D341Med (cell line): ENCODE measurements at places on chromosomes 7 and 10.

DNA sequence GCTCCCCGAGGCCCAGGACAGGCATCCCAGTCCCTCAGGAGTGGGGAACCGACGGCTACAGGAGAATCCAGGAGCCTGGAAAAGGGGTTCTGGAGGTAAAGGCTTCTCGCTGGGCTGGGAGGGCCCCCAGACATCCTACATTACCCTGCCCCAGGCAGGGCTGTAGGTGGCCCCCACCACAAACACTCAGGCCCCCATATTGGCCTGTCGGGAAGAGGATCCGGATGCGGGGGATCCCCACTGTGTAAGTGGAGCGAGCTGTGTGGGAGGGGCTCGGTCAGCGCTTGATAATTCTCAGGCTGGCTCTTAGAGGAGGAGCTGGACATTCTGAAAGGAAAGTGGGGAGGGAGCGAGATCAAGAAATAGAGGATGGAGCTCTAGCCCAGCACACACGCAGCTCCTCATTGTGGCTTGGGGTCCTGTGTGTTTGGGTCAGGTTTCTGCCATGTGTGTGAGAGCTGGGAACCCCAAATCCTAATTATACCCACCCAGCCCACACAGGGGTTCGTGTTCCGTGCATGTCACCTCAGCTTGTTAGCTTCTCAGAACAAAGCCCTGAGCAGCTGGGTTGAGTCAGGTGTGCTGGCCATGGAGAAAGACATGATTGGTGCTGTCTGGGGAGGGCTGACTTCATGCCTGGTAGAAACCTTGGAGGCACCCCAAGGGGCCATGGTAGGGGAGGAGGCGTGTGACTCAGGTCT is 49.4 kb downstream of the ZNF467 start:
- DNase-seq: no peak

DNA sequence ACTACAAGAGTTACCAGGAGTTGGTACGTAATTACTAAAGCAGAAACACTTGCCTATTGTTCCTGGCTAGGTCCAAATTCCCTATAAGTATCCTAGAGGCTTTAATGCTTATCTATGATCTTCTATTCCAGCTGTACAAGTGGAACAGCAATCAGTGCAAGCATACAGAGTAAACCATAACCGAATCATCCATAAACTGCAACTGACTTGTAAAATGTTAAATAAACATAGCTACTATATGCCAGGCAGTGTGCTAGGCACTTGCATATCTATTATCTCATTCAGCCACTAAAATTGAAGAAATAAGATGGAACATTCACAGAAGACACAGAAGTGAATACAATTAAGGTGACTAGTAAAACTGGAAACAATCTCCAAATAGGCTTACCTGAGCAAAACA is 55.7 kb downstream of the IRF5 start:
- no peak for DNase-seq

GRCh38 chr10:17685233-17685840 is 41.4 kb downstream of the STAM start:
- DNase-seq: no peak

DNA sequence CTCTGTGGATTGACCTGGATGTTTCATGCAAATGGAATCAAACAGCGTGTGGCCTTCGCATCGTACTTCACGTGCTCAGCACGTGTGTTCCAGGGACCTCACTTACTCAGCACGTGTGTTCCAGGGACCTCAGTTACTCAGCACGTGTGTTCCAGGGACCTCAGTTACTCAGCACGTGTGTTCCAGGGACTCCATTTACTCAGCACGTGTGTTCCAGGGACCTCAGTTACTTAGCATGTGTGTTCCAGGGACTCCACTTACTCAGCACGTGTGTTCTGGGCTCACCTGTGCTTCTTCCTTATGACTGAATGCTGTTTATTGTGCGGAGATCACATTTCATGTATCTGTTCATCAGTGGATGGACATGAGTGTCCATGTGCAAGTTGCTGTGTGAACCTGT is 22.0 kb downstream of the INPP5A start:
- no peak for DNase-seq

DNA sequence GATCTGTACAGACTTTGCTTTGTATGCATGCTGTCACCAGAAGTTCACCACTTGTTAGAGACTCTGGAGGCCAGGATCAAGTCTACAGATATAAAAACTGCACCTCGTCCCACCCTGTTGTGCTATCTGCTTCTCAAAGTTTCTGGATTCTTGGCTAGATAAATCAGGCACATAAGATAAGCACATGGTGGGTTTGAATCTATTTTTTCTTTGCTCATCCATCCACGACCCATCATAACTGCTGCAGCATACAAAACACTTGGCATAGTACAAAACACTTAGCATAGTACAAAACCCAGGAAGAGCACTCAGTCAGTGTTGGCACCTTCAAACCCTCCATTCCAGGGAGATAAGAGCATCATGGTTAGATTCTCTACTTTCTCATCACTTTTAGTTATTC is 42.4 kb upstream of the ANKRD1 start:
- DNase-seq: no peak

- no peak for DNase-seq
Observed at GRCh38 chr10:12811826-12812225, 189.7 kb downstream of the CCDC3 start.

GRCh38 chr7:2809903-2810625 is 34.0 kb downstream of the GNA12 start:
- no peak for DNase-seq

DNA sequence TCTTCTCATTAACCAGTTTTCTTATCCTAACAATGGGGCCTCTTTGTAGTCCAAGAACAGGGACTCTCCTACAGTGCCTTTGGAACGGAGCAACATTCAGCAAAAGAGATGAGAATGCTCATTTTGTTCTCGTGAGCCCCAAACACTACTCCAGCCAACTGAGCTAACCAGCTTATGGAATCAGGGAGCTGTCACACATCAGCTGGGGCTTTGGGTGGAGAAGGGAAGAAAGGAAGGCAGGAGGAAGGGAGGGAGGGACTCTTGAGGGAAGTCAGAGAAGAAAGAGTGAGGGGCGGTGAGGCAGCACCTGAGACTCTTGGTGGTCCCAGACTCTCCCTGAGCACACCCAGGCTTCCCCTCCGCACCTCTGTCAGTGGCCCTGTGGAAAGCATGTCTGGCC is 123.1 kb downstream of the CLEC2L start:
- no peak for DNase-seq

DNA sequence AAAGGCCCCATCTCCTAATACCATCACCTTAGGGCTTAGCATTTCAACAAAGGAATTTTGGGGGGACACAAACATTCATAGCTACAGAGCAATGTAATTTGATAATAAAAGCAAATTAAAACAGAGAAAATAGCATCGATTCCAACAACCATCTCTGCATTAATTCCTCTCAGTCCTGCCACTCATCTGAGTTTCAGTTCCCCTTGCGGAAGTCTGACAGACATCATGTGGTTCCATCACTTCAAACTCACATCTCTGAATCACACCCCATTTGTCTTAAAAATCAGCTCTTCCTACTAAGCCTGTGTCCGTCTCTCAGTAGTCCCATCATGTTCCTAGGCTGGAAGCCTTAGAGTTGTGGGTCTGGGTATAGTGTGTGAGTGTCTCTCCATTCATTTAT is 3.6 kb downstream of the ADCK2 start:
- DNase-seq: no peak

- no peak for DNase-seq
Observed at GRCh38 chr10:9381733-9382532, 1327.4 kb downstream of the GATA3 start.

GRCh38 chr10:108060246-108060645 is 895.7 kb upstream of the SORCS1 start:
- DNase-seq: no peak

GRCh38 chr7:76155938-76156337 is 45.8 kb upstream of the SRRM3 start:
- no peak for DNase-seq

DNA sequence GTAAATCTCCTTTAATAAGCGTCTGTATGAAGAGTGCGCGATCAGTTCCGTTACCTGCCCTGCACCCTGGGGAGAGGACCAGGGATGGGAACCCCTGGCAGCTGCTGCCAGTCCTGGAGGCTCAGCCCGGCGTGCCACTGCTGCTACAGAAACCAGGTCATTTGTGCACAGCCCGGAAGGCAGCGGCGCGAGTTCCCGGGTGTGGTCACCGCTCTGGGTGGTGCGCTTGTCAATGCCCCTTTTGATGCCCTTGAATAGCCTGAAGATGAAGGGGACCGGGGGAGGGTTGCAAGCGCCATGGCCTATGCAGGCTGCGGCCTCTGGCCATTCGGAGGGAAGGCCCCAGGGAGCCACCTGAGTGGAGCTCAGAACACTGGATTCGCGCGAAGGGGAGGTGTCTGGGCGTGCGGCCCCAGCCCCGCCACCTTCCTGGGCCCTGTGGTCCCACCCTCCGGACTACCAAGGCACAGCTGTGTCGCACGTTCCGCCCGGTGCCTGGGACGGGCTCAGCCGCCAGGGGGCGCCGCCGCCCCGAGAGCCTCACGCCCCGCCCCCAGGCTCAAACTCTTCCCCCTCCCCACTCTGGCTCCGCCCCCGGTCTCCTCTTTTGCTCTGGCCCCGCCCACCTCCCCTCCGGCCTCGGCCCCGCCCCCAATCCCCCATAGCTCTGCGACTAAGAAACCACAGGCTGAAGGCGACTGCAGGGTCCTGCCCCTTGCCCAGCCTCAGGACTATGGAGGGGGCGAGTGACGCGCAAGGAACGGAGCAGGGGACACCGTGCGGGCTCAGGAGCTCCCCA is 16.5 kb downstream of the AP5Z1 start:
- peak; percentile 88 for DNase-seq

DNA sequence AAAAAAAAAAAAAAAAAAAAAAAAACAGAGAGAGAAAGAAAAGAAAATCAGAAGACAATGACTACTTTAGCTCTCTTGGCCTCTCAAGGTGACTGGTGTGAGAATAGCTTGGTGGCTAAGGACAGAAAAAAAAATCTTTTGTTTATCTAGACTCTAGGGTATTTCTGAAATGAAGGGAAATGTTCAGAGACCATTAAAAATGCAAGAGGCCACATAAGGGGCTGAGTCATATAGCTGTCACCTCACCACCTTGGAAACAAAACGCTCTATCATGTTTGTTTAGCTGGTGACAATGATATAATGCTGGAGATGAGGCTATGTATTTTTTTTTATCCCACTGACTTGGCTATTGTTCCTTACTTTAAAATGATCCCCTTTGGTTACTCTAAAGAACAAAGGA is 287.0 kb upstream of the CDC14C start:
- no peak for DNase-seq

DNA sequence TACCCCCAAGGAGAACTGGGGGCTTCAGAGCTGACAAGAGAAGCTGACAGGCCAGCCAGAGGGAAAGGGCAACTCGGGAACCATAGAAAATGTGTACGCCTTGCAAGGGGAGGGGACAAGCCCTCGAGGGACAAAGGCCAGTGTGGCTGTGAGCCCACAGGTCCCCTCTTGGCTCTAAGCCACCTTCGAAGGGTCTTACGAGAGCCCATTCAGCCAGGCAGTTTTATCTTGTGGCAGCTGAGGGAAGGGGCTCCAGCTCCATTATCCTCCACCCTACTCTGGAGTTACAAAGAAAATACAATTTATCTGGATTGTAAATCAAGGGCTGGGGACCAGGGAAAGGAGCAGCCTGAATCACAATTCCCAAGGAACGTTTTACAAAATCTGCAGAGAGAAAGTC is 159.5 kb upstream of the ZMIZ1 start:
- no peak for DNase-seq

DNA sequence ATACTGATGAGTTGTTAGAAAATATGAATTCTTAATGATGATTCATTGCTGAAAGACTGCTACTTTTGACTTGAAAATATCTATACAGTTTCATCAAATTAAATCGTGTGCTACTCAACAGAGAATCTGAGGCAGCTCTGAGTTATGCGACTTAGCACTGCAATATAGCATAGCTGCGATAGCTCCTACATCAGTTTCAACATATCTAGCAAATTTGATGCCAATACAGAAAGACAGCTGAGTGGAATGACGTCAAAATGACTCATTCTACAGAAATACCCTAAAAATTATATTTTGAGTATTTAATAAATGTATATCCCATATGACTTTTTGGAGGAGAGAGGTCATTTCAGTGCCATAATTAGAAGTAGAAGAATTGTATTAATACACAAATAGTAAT is 1.1 kb upstream of the TARP start:
- no peak for DNase-seq

DNA sequence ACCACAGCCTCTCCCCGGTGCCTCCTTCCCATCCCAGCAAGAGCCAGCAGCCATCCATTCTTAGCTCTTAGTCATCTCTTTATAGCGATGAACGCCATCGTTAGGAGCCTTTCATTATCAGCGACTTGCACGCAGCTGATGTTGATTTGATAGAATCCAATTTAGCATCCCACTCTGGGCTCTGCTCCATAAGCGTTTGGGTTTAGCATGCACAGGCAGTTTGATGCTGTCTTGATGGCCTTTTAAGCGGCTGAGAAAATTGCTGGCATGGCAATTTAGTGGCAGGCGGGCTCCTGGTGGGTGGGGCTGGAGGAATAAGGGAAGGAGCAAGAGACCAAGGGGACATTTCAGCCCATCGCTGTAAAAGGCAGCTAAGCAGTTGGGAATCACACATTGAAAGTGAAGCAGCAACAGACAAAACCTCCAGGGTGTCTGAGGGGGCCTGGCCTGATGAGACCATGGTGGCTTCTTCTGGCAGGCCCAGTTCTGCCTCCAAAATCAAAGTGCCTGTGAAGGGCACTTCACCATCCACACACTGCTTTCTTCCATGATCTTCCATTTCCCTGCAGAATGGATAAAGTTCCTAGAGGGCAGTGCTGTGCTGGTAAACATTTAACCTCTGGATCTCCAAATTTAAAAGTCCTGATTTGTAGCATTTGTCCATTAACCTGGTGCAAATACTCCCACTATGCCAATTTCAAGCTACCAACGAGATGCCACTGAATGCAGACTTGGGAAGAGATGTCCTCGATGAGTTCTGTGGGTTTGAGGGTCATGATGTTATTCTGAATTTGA is 107.8 kb upstream of the PLXNA4 start:
- no peak for DNase-seq

GRCh38 chr10:19579761-19580545 is 236.3 kb upstream of the PLXDC2 start:
- no peak for DNase-seq

- DNase-seq: no peak
Observed at GRCh38 chr7:16779051-16779450, 25.5 kb downstream of the TSPAN13 start.

- peak; percentile 47 for DNase-seq
Observed at GRCh38 chr10:78211561-78212051, 177.9 kb downstream of the RPS24 start.

DNA sequence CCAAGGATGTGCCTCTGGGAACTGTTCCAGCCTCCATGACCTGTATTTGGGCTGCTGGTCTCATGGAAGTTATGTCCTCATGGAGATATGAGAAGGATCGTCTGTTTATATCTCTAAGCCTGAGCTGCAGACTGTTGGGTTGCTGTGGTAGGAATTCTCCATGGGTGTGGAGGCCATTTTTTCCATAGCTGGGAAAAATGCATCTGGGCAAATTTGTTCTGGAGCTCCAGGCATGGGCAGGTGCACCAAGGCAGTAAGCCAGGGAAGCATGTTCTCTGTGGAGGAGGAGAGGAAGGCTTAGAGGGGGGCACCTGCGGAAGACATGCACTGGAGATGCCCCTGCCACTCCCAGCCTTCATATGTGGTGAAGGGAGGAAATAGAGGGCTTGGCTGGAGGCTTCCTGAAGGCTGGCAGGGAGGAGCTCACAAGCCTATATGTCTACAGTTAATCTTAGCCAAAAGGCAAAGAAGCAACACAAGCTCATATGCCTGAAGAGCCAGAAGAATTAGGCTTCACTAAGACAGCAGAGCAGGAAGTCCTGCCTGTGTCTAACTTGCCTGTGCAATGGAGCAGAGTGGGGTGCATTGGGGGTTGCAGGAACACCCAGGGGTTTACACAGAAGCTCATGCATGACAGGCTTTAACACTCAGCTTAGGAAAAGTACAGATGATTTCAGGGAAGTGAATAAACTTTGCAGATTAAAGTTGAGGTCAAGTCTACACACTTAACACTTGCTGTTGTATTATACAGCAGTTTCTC is 35.1 kb upstream of the CXCL12 start:
- DNase-seq: no peak
